ENCODE measurements at places on chromosomes 5 and 9. TPM values are rescaled to one million over a fixed set of nuclear protein-coding genes. Genes with fewer than 3 reads are reported as not detected.

GRCh38 chr5:60210810-60211209 lies 317.3 kb upstream of the PDE4D start:
- DNase-seq, result no peak

DNA sequence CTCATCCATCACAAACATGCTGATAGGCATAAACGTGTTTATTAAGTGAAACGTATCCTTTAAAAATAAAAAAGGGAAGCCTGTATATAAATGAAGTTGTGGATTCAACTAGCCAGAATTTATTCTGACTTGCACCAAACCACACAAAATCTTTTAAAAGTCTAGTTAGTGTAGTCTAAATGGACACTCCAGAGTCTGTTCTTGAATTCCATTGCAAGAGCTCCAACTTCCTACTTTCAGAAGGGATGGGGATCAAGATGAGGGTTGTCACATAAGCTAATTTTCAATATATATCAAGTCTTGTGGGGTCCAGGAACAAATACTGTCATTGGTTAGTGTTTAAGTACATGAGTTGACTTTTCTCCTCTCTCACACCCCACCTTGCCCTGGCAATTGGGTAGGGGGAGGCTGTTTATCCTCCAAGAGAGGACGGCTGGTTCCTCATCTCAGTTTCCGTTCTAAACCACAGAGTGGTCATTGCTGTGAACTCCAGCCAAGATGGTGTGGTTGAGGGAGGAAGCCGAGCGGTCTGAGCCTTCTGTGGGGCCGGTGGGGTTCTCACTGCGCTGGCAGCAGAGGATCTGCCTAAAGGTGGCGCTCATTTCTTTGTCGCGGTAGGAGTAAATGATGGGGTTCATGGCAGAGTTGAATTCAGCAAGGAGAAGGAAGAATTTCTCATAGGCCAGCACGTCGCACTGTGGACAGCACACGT lies 163.2 kb downstream of the LPAR1 start:
- DNase-seq, result peak; percentile 20

DNA sequence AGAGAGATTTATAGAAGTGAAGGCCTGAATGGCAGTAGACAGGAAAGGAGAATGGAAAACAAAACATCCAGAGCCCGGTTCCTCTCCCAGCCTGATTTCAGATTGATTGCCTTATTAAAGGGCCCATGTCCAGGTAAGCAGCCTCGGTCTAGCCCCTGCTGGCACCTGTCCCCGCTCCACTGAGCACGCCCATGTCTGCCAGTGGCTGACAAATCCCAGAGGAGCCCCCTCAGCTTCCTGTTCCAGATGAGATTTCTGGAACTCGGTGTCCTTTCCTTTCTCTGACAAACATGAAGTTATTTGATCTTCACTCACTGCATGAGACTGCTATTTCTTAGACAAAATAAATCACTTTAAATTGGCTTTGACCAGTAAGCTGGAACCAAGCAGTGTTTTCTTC lies 187.0 kb upstream of the ADCY2 start:
- no peak for DNase-seq

- DNase-seq, result no peak
These were observed 71.3 kb downstream of the TMC1 start for GRCh38 chr9:72592502-72593403.

- DNase-seq, result no peak
These were observed 60.9 kb downstream of the NNT start for GRCh38 chr5:43663916-43664315.

- DNase-seq, result no peak
These were observed 177.3 kb downstream of the CDC42SE2 start for GRCh38 chr5:131441184-131441583.

HINT2 gene
- total RNA-seq, result 36.1 TPM

- DNase-seq, result no peak
These were observed 36.9 kb downstream of the RANBP6 start for GRCh38 chr9:5978523-5978922.

SPINK6 gene
- not detected for total RNA-seq

SLC30A5 gene
- 68.0 TPM for total RNA-seq

- DNase-seq, result no peak
These were observed 27.0 kb downstream of the TTLL11 start for GRCh38 chr9:122065923-122066629.

DNA sequence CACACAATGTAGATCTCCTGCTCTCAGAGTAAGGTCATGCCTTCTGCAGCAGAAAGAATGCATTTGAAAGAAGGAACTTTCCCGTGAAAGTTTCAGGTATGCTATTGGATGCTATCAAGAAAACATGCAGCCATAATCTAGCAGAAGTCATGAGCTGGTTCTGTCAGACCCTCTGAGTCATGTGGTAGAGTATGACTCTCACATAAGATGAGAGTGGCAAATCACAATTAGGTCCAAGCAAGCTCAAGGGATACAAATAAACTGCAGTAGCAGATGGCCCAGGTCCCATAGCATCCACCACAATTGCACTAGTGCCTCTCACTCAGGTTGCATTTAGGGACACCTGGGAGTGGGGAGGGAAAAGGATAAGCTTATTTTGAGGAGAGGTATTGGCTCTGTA lies 292.8 kb downstream of the ASTN2 start:
- no peak for DNase-seq

OR2V1 gene
- total RNA-seq, result not detected

FOXD4L3 gene
- not detected for total RNA-seq

PFN3 gene
- total RNA-seq, result 45.7 TPM

- DNase-seq, result peak; percentile 62
These were observed 1.7 kb upstream of the PTPN3 start for GRCh38 chr9:109499631-109500410.

DNA sequence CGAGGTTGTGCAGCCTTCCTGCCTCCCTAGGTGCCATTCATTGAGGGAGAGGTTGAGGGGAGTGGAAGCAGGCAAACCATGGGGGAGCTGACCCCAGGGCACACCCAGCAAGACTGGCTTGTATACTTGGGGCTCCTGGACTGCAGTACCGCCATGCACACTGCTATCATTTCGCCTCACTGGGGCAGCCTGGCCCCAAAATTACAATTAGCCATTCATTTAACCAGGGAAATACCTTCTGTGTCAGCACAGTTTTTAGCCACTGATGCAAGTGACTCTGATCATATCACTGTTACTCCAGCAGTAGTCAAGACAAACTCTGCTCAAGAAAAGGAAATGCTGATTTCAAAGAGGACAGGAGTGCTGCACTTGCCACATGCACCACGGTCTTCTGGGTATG lies 109.7 kb downstream of the TRIO start:
- DNase-seq, result no peak

DNA sequence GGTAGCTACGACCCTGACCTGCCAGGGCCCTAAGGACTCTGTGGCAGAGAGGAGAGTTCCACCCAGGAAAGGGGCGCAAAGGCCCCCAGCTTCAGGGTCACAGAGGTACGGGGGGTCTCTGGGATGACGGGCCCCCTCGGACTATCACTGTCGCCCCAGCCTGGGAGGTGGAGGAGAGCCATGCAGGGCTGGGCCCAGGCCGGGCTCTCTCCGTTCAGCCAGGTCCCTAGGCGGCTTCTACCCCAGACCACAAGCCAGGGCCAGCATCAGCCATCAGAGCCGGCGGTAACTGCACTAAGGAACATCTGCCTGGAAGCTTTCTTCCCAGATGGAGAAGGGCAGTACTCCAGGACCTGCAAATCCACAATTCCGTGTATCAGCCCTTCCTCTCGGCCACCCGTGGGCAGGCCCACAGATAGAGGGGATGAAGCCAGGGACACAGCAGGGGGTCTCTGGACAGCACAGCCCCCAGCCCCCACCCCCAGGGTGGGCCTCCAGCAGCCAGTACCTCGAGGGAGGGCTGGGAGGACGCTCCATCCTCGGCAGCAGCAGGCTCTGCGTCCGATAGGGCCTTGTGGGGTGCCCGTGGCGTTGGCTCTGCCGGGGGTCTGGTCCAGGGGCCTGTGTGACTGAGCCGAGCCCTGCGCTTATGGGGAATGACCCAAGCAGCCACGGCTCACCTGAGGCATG lies 38.4 kb downstream of the NACC2 start:
- DNase-seq, result no peak

LHX3 gene
- total RNA-seq, result 0.62 TPM

DNA sequence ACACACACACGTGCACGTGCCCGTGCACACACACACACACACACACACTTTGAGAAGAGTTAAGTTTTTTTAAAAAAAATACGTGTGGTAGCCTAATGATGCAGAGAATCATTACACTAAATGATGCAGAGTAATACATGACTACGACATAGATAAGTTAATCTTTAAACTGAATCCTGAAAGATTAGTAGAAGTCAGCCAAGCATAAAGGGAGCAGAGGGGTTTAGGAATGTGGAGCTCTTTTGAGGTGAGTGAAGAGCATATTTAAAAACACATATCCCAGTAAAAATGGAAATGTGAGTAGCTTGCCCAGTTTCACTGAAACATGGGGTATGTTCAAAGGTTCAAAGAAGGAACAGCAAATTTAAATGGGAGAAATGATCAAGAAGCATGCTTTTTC lies 61.3 kb upstream of the TYRP1 start:
- DNase-seq, result no peak

- no peak for DNase-seq
These were observed 125.1 kb downstream of the FOXD1 start for GRCh38 chr5:73323466-73323865.

- DNase-seq, result no peak
These were observed 218.6 kb downstream of the PJA2 start for GRCh38 chr5:109191153-109191558.

Data from testis (tissue), 5 donors.